ENCODE measurements at places on chromosomes 12 and 14.

GRCh38 chr14:54638135-54638446, 71.2 kb downstream of the SAMD4A start:
- DNase-seq: no peak

GRCh38 chr12:114412825-114413749, 7.1 kb upstream of the TBX5 start:
- no peak for DNase-seq

GRCh38 chr14:97230051-97230450, 432.9 kb downstream of the VRK1 start:
- no peak for DNase-seq

DNA sequence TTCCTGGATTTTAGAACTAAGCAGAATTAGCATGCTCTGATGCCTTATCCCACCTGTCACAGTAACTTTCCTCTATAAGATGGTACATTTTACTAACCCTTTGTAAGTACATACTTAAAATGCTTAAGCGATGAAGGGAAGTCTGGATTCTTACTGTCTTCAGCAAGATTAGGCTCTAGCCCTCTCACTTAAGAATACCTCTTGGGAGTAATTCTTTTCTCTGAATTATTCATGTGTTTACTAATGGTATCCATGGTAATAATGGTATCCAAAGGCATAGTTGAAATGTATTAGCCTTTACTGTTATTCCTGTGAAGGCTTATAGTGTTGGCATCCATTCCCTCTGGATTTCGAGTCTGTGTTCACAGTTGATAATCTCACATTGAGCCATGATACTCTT, 176.9 kb downstream of the MON2 start:
- no peak for DNase-seq

GRCh38 chr12:6074979-6075585, 49.4 kb downstream of the VWF start:
- DNase-seq: no peak

DNA sequence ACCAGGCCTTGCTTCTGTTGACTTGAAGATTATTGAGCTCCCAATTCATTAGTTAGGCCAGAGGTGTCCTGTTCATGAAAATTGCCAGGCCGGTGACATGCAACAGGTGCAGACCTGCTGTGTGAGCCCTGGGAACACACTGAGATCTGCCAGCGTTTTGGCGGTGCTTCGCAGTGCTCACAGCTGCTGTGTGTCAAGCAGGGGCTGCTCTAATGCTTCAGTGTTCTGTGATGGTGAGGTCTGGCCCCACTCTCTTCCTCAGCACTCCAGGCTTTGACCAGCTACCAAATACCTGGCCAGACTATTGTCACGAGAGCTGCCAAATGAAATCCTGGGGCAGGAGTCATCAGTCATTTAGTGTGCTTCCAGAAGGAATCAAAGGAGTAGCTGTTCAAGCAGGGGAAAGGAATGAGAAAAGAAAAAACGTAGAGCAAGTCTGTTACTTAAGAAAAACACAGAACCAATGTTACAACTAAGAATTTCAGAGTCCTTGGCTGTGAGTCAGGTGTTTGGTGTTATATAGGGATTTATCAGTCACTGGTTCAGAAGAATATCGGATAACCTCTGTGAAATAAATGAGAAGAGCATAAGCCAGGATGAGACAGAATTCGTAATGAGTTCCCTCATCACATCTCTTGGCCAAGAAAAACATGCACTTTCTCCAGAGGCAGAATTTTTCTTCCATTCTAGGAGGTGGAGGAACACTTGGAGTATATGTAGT, 150.8 kb downstream of the FBXL14 start:
- no peak for DNase-seq

GRCh38 chr12:52189376-52190174, 2.2 kb downstream of the KRT80 start:
- DNase-seq: no peak

DNA sequence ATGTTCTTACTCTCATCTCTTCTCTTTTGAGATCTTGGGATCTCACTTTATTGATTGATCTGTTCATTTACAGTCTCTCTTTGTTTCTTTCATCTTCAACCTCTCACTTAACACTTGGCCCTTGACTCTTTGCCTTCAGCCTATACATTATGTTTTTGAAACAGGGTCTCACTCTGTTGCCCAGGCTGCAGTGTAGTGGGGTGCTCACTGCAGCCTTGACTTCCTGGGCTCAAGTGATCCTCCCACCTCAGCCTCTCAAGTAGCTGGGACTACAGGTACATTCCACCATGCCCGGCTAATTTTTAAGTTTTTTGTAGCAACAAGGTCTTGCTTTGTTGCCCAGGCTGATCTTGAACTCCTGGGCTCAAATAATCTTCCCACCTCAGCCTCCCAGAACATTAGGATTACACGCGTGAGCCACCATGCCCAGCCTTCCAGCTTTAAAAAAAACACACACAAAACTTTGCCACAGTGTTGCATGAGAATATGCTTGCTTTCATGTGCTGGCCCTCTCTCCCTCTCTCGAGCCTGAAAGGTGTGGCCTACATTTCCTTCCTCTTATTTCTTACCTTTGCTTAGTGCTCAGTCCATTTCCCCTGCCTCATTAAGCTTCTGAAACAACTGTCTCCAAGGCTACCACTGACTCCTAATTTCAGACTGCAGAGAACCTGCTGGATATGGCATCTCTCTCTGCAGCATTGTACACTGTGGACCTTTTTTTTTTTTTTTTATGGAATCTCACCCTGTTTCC, 9.9 kb downstream of the DIP2B start:
- DNase-seq: no peak
